ENCODE measurements at places on chromosomes 11 and 22. TPM values are rescaled to one million over a fixed set of nuclear protein-coding genes. Genes with fewer than 3 reads are reported as not detected.

Gene SLN
- total RNA-seq = not detected

Gene MMP27
- 0.45 TPM for total RNA-seq

Gene NLRP6
- total RNA-seq = 2.2 TPM

Gene FOXRED2
- total RNA-seq = 4.6 TPM

Gene MRGPRX3
- total RNA-seq = not detected

DNA sequence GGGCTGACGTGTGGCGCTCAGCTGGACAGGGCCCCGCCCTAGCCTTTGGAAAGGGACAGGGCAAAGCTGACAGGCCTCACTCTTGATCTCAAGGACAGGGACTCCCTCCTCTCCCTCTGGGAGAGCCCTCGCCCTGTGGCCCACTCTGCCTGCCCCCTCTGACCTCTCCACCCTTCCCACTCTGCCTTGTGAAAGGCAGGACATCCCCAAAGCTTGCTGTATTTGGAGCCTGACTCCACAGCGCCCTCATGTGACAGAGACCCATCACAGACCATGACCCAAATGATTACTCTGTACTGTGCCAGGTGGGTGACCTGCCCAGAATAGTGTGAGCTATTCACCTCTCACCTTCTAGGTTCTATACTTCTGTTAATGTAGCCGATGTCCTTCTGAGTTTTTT is 18.8 kb downstream of the P2RY2 start:
- peaks cover 25% of the 10 kb centered on the region for H3K4me1 ChIP-seq
- no peaks in the 10 kb centered on the region for H3K36me3 ChIP-seq
- H3K27me3 ChIP-seq = no peaks in the 10 kb centered on the region
- no peak overlapping the region for H3K27ac ChIP-seq
- no peak overlapping the region for H3K4me3 ChIP-seq

DNA sequence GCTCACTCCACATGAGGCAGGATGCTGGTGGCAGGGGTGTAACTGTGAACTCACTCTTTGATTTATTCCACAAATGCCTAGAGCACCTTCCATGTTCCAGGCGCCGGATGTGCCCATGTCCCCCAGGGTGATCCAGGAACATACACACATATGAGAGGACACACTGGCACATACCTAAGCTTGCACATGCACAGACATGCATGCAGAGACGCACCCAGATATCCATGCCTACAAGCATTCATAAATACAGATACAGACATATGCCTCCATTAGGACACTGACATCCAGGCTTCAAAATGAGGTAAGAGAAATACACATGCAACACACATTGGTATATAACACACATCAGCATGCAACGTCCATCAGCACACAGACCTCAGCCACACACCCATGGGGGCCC is 4.5 kb downstream of the OSM start:
- no peaks in the 10 kb centered on the region for H3K27me3 ChIP-seq
- DNase-seq = no peak
- H3K36me3 ChIP-seq = no peaks in the 10 kb centered on the region
- H3K4me3 ChIP-seq = no peak overlapping the region

DNA sequence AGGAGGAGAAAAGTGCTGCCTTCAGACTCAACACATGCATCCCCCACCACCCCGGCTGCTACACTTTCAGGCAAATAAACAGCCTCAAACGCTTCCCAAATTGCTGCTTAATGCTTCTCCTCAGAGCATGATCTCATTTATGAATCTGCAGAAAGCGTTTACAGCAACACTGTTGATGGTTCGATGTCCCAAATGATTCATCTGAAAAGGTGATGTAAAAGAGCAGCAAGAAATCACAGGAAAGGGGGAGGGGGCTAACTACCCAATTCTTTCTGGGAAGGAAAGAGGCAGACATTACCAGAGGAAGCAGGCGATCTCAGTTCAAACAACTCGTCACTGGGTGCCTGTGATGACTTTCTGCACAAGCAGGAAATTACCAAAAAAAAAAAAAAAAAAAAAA is 119.6 kb downstream of the TENM4 start:
- DNase-seq = no peak
- no peak overlapping the region for H3K27ac ChIP-seq
- H3K4me3 ChIP-seq = no peak overlapping the region
- H3K36me3 ChIP-seq = no peaks in the 10 kb centered on the region
- no peaks in the 10 kb centered on the region for H3K27me3 ChIP-seq
- H3K4me1 ChIP-seq = no peaks in the 10 kb centered on the region

DNA sequence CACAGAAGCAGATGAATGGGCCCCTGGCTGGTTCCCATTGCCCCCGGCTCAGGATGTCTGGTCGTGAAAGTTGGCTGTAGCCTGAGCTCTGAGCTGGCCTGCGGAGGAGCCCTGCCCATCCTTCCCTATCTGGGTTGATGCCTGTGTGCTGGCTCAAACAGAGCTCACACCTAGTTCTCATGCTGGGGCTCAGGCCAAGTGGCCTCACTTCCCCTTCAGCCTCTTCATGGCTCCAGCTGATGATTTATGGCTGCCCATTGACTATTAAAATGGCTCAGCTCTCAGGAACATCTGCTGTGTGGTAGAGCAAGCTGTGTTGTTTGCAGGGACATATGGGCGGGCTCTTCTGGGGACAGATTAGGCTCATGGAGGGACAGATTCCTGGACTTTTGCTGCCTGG is 64.7 kb downstream of the ADAMTS15 start:
- no peaks in the 10 kb centered on the region for H3K27me3 ChIP-seq
- peak; percentile 90 for DNase-seq
- no peak overlapping the region for H3K4me3 ChIP-seq
- H3K36me3 ChIP-seq = no peaks in the 10 kb centered on the region
- no peak overlapping the region for H3K27ac ChIP-seq

GRCh38 chr11:69573761-69574607 is 67.0 kb upstream of the CCND1 start:
- no peak overlapping the region for H3K4me3 ChIP-seq
- H3K27me3 ChIP-seq = no peaks in the 10 kb centered on the region
- H3K27ac ChIP-seq = no peak overlapping the region
- DNase-seq = no peak

DNA sequence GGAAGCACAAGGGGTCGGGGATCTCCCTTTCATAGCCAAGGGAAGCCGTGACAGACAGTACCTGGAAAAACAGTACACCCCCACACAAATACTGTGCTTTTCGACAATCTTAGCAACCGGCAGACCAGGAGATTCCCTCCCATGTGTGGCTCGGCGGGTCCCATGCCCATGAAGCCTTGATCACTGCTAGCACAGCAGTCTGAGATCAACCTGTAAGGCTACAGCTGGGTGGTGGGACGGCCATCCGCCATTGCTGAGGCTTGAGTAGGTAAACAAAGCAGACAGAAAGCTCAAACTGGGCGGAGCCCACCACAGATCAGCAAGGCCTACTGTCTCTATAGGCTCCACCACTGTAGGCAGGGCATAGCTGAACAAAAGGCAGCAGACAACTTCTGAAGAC is 180.2 kb upstream of the SOX6 start:
- no peaks in the 10 kb centered on the region for H3K4me1 ChIP-seq
- no peak for DNase-seq
- no peaks in the 10 kb centered on the region for H3K36me3 ChIP-seq
- no peaks in the 10 kb centered on the region for H3K27me3 ChIP-seq
- H3K4me3 ChIP-seq = no peak overlapping the region

GRCh38 chr11:134532921-134533421 is 120.9 kb upstream of the B3GAT1 start:
- H3K27ac ChIP-seq = no peak overlapping the region
- no peaks in the 10 kb centered on the region for H3K4me1 ChIP-seq
- H3K36me3 ChIP-seq = no peaks in the 10 kb centered on the region
- H3K4me3 ChIP-seq = no peak overlapping the region
- H3K27me3 ChIP-seq = no peaks in the 10 kb centered on the region
- no peak for DNase-seq

- H3K4me1 ChIP-seq = peaks cover 13% of the 10 kb centered on the region
- H3K27me3 ChIP-seq = no peaks in the 10 kb centered on the region
- no peak overlapping the region for H3K4me3 ChIP-seq
- DNase-seq = no peak
- no peaks in the 10 kb centered on the region for H3K36me3 ChIP-seq
These were observed 504.2 kb downstream of the SOX6 start for GRCh38 chr11:15852179-15852578.

DNA sequence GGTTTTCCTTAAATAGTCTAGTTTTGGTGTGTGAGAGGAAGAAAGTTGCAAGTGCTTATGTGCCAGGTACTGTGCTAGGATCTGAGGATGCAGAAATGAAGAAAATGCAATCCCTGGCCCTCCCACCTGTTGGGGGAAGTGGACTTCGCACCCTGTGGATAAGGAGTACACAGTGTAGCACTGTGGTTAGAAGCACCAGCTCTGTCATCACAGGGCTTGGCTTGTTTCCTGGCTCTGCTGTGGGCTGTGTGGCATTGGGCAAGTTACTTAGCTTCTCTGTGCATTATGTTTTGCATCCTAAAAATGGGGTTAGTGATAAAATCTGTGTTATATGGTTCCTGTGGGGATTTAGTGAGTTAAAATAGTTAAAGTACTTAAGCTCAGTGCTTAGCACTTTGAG is 68.2 kb downstream of the ENDOD1 start:
- no peak overlapping the region for H3K4me3 ChIP-seq
- H3K27me3 ChIP-seq = no peaks in the 10 kb centered on the region
- H3K4me1 ChIP-seq = peaks cover 31% of the 10 kb centered on the region
- no peak for DNase-seq
- no peaks in the 10 kb centered on the region for H3K36me3 ChIP-seq
- H3K27ac ChIP-seq = peak overlapping the region; percentile 80

GRCh38 chr11:36388071-36388470 is 92.0 kb downstream of the PRR5L start:
- no peaks in the 10 kb centered on the region for H3K4me1 ChIP-seq
- H3K27me3 ChIP-seq = no peaks in the 10 kb centered on the region
- no peak for DNase-seq
- H3K36me3 ChIP-seq = no peaks in the 10 kb centered on the region
- H3K4me3 ChIP-seq = no peak overlapping the region
- no peak overlapping the region for H3K27ac ChIP-seq

- H3K4me1 ChIP-seq = no peaks in the 10 kb centered on the region
- no peaks in the 10 kb centered on the region for H3K27me3 ChIP-seq
- no peak overlapping the region for H3K4me3 ChIP-seq
- H3K27ac ChIP-seq = no peak overlapping the region
- peak; percentile 78 for DNase-seq
- no peaks in the 10 kb centered on the region for H3K36me3 ChIP-seq
These were observed 176.7 kb downstream of the BCR start for GRCh38 chr22:23357053-23357452.

DNA sequence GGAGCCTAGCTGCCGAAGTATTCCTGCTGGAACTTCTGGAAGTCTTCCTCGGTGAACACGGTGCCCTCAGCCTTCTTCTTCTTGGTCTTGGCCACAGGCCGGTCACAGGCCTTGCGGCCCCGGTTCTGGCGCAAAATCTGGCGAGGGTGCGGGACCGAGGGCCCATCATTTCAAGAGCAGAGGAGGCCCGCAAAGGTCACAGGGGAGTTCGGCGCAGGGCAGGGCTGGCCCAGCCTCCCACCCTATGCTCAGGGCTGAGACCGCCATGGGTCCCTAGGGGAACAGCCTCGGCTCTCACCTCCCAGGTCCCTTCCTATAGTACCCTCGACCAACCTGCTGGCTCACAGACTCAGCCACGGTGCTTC is 3.1 kb downstream of the RPS19BP1 start:
- H3K27ac ChIP-seq = peak overlapping the region; percentile 99
- no peaks in the 10 kb centered on the region for H3K27me3 ChIP-seq
- peaks cover 83% of the 10 kb centered on the region for H3K4me1 ChIP-seq
- no peak for DNase-seq

All from esophagus muscularis mucosa (tissue), 4 donors.